CD4-positive, alpha-beta T cell (primary cell): ENCODE measurements at places on chromosomes 13 and 19. TPM values are rescaled to one million over a fixed set of nuclear protein-coding genes. Genes with fewer than 3 reads are reported as not detected.

- peaks cover 31% of the 10 kb centered on the region for H3K36me3 ChIP-seq
- H3K27me3 ChIP-seq = no peaks in the 10 kb centered on the region
- H3K4me3 ChIP-seq = no peak overlapping the region
- no peak for DNase-seq
- H3K4me1 ChIP-seq = peaks cover 84% of the 10 kb centered on the region
- H3K27ac ChIP-seq = no peak overlapping the region
These were observed 2.5 kb downstream of the NAPA start for GRCh38 chr19:47512183-47512947.

GRCh38 chr19:11223200-11223599 is 16.2 kb upstream of the ANGPTL8 start:
- no peak overlapping the region for H3K27ac ChIP-seq
- no peak for DNase-seq
- no peaks in the 10 kb centered on the region for H3K4me1 ChIP-seq
- no peak overlapping the region for H3K4me3 ChIP-seq
- H3K27me3 ChIP-seq = no peaks in the 10 kb centered on the region
- no peaks in the 10 kb centered on the region for H3K36me3 ChIP-seq

DNA sequence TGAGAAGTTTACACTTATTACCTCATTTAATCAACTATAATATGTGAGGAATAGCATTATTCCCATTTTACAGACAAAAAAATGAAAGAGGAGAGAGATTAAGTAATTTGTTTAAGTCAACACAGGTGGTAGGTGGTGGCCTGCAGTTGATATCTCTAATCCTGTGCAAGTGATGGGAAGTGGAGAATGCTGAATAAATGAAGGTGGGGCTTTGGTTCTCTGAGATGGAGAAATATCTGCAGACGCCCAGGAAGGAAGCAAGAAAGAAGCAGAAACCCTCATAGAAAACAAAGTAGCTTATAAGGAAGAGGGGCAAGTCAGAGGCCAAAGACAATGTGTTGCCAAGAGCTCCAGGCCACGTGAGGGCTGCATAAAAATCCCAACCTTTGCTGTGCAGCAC is 274.3 kb downstream of the NHLRC3 start:
- DNase-seq = no peak
- no peaks in the 10 kb centered on the region for H3K27me3 ChIP-seq
- H3K4me1 ChIP-seq = no peaks in the 10 kb centered on the region
- no peaks in the 10 kb centered on the region for H3K36me3 ChIP-seq

GRCh38 chr13:93226623-93227279 is at the start of gene GPC6:
TSS of gene GPC6 (plus strand) at chr13:93226807.
- no peaks in the 10 kb centered on the region for H3K4me1 ChIP-seq
- peaks cover 21% of the 10 kb centered on the region for H3K27me3 ChIP-seq
- H3K4me3 ChIP-seq = no peak within 1 kb of the TSS
- DNase-seq = no peak
- H3K27ac ChIP-seq = no peak within 1 kb of the TSS

GRCh38 chr13:110457361-110457760 is 104.2 kb downstream of the RAB20 start:
- H3K36me3 ChIP-seq = no peaks in the 10 kb centered on the region
- H3K4me1 ChIP-seq = peaks cover 4% of the 10 kb centered on the region
- DNase-seq = no peak
- H3K4me3 ChIP-seq = no peak overlapping the region
- H3K27ac ChIP-seq = no peak overlapping the region

DNA sequence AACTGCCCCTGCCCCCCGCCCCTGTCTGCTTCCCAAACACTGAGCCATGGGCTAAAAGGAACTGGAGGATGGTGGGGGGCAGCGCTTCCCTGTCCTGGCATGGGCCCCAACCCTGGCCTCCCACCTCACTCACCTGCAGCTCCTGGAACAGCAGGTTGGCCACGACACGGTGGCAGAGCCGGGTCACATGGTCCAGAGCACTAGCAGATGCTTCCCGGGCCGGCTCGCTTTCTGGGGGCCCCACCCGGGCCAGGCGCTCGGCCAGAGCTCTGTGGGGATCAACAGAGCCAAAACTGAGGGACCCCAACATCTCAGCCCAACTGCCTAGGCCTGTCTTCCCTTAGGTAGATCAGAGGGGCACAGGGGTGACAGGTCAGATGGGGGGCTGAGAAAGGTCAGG is 20.6 kb downstream of the EXOC3L2 start:
- H3K4me3 ChIP-seq = no peak overlapping the region
- H3K4me1 ChIP-seq = no peaks in the 10 kb centered on the region
- H3K27me3 ChIP-seq = peaks cover 2% of the 10 kb centered on the region
- DNase-seq = no peak
- H3K27ac ChIP-seq = no peak overlapping the region

- H3K27me3 ChIP-seq = no peaks in the 10 kb centered on the region
- no peaks in the 10 kb centered on the region for H3K36me3 ChIP-seq
- H3K4me3 ChIP-seq = no peak overlapping the region
- no peak for DNase-seq
- no peaks in the 10 kb centered on the region for H3K4me1 ChIP-seq
- no peak overlapping the region for H3K27ac ChIP-seq
These were observed 321.7 kb downstream of the DCT start for GRCh38 chr13:94157705-94158218.

DNA sequence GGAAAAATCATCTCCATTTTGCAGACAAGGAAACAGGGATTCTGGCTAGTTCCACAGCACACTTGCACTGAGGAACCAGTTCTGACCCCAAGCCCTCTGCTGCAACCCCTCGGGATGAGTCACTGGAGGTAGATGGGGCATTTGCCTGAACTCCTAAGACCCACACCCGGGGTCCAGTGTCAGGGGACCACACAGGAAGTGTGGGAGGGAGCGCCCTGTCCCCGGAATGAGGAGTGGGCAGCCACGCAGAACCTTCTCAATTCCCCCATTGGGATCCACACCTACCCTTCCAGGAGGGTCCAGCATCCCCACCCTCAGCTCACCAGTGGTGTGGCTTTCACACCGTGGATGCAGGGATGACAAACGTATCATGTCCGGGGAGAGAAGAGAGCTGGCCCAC is 62.7 kb downstream of the TSHZ3 start:
- H3K27me3 ChIP-seq = no peaks in the 10 kb centered on the region
- no peak for DNase-seq
- H3K4me1 ChIP-seq = peaks cover 3% of the 10 kb centered on the region
- H3K36me3 ChIP-seq = no peaks in the 10 kb centered on the region
- H3K27ac ChIP-seq = no peak overlapping the region
- H3K4me3 ChIP-seq = no peak overlapping the region

- H3K4me1 ChIP-seq = peaks cover 77% of the 10 kb centered on the region
- peak overlapping the region; percentile 91 for H3K4me3 ChIP-seq
- no peak for DNase-seq
- H3K36me3 ChIP-seq = peaks cover 54% of the 10 kb centered on the region
- no peak overlapping the region for H3K27ac ChIP-seq
- H3K27me3 ChIP-seq = no peaks in the 10 kb centered on the region
These were observed 2.2 kb downstream of the ABCA7 start for GRCh38 chr19:1041835-1042685.

- no peaks in the 10 kb centered on the region for H3K36me3 ChIP-seq
- DNase-seq = no peak
- no peaks in the 10 kb centered on the region for H3K4me1 ChIP-seq
- H3K27ac ChIP-seq = no peak overlapping the region
These were observed 584.5 kb upstream of the SGCG start for GRCh38 chr13:22596171-22596863.

Gene SRRM5
- total RNA-seq = 0.56 TPM

Gene APLP1
- total RNA-seq = not detected

Gene PSMC4
- 61.3 TPM for total RNA-seq

Gene C1QTNF9B
- not detected for total RNA-seq

Gene LRP3
- total RNA-seq = 0.11 TPM

Gene PLPP2
- not detected for total RNA-seq
